ENCODE measurements at places on chromosomes 1 and 21. TPM values are rescaled to one million over a fixed set of nuclear protein-coding genes. Genes with fewer than 3 reads are reported as not detected.

The DLGAP3 gene
- 0.55 TPM for total RNA-seq

DNA sequence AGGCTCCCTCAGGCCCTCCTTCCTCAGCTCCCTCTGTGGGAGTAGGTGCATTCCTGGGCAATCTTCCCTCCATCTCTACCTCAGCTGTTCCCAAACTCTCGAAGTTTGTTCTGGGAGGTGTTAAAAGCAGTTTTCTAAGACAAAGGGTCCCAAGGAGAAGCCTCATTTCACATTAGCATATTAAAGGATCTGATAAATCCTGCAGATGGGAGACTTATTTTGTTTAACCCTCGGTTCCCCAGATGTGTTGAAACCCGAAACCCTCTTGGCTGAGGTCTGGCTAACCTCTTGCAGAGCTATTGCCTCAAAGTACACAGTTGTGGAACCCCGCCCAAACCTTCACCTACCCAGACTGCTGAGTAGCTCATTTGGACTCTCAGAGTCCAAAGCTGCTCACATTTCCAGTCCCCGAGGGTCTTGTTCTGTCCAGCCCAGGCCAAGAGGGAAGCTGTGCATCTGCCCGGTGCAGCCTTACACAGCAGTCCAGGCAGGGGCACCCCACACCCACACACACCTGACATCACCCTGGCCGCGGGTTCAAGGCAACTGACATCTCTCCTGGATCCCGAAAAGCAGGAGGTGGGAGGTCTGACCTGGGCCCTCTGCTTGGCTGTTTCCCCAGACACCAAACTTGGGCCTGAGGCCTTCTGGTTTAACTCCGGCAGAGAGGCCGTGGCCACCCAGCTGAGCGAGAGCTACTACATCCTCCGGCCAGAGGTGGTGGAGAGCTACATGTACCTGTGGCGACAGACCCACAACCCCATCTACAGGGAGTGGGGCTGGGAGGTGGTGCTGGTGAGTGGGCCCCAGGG lies 19.5 kb upstream of the SELENON start:
- no peak for DNase-seq

GRCh38 chr1:51392241-51392640 lies 61.9 kb upstream of the TTC39A start:
- no peak for DNase-seq

- no peak for DNase-seq
Observed at GRCh38 chr1:52665006-52665941, 32.3 kb downstream of the SHISAL2A start.

DNA sequence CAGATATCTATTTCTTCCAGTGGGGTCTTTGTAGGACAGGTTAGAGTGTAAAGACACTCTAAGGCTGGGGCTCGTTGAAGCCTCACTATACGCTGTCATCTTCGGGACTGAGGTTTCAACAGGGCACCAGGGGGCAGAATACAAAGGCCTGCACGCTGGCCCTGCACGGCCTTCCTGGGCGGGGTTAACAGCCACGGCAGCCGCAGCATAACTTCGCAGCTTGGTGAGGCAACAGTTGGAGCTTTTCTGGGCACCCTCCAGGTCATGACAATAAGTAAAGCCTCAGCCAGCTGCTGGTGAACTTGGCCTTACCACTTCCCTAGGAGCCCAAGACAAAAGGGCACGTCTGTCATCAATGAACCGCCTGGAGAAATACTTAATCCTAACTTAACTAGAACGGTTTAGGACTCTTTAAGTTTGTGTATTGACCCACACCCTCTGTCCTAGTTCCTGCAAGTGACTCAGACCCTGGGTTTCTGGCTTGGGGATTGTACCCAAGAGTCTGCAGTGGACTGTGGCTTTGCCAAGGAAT lies 2.3 kb upstream of the RUNX1 start:
- DNase-seq: peak; percentile 90

- DNase-seq: peak; percentile 72
Observed at GRCh38 chr21:16908077-16908476, 604.8 kb upstream of the CXADR start.

DNA sequence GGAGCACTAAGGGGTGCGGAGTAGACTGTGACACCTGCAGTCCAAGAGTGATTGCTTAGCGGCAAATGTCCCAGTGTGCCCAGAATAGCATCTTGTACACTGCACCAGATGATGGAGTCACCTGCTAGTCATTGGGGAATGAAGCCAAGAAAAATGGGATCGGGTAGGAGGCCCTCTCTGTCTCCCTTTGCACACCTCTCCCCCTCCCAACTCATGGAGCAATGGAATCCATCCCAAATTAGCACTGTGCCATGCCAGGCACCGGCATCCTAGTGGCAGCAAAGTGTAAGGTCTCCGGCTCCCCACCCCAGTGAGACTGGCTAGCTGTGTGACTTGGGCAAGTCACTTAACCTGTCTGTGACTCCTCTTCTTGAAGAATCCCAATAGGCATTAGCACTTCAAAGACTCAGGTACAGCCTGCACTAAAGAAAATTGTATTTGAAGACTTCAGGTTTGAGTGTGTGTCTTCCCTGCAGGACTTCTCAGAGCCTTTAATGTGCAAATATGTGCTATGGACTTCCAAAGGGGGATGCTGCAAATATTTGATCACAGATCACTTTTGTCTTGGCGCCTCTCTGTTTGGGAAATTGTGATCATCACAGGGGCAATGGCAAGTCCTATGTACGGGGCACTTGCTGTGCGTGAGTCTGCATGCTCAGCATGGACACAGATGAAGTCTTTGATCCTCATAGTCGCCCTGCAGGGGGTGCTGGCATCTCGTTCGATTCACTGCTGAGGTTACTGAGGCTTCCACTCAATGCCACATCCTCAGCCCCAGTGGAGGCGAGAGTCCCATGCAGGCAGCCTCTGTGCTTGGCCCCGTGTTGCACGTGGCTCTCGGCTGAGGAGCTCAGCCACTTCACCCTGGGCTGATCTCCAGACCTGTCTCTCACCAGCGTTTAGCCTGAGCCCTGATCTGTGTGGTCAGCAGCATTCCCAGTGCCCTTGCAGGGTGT lies 272.9 kb upstream of the C1orf174 start:
- peak; percentile 36 for DNase-seq

The SLC30A2 gene
- not detected for total RNA-seq

The FCGR2B gene
- 32.9 TPM for total RNA-seq

The AIM2 gene
- not detected for total RNA-seq

DNA sequence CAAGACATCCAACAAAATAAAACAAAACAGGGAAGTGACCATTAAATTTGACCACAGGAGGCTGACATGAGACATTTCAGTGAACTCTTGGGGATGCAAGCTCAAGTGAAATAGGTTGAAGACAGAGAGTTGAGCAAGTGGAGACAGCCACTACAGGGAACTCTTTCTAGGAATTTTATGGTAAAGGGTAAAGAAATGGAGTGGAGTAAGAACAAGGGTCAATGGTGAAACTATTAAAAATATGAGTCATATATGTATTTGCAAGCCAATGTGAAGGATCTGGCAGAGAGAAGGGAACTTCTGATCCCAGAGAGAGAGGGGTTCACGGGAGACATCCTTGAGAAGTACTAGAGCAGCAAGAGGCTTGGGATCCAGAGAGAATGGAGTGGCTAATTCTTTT lies 9.1 kb upstream of the TRABD2B start:
- no peak for DNase-seq

DNA sequence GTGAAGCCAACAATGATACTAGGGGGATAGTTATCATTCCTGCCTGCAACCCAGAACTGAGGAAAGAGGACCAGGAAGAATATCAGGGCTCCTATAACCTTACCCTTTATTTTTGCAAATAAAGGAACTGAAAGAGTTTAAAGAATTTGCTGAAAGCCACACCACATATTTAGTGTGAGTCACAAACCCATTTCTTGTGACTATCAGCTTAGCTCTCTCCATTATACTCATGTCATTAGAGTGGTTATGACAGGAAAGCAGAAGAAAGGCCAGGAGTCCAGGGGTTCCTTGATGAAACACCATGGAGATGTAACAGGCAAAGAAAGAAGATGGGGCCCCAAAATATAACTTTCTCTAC lies 141.1 kb upstream of the SAMSN1 start:
- no peak for DNase-seq

- no peak for DNase-seq
Observed at GRCh38 chr1:175839779-175840669, 96.6 kb upstream of the TNR start.

The GREM2 gene
- 9.4 TPM for total RNA-seq

The UQCRHL gene
- total RNA-seq: 2.2 TPM

DNA sequence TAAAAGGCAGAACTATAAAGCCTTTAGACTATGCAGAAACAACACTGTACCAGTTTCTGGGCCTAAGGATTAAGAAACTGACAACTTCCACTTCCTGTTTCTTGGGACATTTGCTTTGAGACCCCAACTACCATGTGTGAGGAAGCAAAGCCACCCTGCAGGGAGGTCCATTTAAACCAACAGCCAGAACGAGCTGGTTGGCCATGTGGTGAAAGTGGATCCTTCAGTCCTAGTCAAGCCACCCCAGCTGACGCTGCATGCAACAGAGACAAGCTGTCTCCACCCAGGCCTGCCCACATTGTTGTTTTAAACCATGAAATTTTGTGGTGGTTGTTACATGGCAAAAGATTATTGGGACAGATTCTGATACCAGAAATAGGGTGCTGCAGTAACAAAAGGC lies 31.8 kb upstream of the SLFNL1 start:
- DNase-seq: no peak

The KPRP gene
- not detected for total RNA-seq

The SPATA46 gene
- total RNA-seq: not detected

DNA sequence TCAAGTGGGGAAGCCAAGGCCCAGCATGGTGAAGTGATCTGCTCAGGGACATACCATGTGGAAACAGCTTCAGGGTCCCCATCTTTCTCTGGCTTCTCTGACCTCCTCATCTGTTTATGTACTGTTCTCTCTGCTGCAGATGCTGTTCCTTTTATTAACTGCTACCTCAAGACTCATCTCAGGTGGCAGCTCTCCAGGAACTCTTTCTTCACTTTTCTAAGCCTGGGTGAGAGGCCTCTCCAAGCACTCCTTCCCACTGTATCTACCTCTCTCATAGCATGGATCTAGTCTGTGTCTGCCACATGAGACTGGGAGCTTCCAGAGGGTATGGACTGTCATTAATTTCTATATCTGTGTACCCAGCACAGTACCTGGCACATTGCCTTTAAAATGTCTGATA lies 73.4 kb upstream of the PPM1J start:
- no peak for DNase-seq

DNA sequence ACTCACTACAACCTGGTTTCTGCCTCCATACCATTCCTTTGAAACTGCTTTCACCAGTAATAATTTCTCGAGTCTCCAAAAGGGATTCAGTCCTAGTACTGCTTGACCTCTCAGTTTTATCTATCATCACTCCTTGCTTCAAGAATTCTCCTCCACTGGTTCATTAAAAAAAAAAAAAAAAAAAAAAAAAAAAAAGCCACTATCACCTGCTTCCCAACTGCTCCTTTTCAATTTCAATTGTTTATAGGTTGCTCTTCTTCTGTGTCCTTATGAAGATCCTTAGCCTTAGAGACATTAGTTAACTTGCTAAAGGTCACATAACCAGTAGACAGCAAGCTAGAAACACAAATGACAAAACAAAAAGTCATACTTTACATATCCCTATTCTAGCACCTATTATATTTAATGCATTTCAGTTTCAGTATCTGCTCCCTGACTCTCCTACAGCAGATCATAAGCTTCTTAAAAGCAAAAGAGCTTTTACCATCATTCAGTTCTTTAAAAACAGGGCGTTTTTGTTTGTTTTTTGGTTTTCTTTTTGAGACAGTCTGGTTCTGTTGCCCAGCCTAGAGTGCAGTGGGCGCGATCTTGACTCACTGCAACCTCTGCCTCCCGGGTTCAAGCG lies 7.1 kb downstream of the NRDC start:
- DNase-seq: no peak

- no peak for DNase-seq
Observed at GRCh38 chr1:231190456-231190855, 28.6 kb downstream of the TRIM67 start.

The TENT5C gene
- total RNA-seq: 2.8 TPM

The CORT gene
- not detected for total RNA-seq

The ACADM gene
- 68.6 TPM for total RNA-seq

- peak; percentile 89 for DNase-seq
Observed at GRCh38 chr1:1630191-1630964, 1.6 kb upstream of the MMP23B start.

The TEKT2 gene
- total RNA-seq: not detected

DNA sequence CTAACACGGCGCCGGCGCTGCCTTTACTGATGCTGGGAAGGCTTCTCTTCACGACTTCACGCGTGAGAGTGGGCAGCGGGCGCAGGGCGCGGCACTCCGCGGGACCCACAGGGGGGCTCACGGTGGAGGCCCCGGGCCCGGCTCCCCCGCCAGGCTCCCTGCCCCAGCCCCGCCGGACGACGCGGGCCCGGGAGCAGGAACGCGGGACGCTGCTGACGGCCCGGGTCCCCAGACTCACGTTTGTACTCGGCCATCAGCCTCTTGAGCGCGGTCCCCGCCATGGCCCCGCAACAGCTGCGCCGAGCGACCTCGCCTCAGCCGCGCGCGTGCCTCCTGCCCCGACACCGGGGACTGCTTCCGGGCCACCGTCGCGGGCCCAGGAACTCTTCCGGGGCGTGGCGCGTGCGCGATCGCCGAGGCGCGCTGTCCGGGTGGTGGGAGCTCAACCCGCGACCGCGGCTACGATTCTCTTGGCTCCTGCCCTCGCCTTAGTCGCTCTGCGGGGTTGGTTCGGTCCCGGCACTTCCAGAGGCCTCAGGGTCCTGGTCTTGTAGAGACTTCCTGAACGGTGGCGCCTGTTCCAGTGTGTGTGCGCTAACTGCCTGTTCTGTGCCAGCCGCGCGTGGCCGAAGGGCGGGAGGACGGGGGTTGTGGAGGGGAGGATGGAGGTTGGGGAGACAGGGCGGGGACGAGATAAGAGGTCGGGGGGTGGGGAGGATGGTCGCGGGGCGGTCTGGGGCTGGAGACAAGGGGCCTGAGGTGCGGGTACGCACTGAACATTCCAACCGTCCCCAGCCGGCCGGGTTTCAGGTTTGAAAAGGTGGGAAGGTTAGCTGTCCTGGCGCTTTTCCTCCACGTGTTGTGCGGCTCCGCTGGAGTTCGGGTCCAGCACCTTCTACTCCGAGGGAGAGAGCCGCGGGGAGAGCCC lies at the start of gene UBE2G2:
Gene UBE2G2, minus strand, starts transcription at position 353 of the 928 bp plus-strand sequence. Its CDS starts 72 bp downstream, at position 281.
- peak; percentile 87 for DNase-seq

- no peak for DNase-seq
Observed at GRCh38 chr1:84803604-84804003, 89.4 kb downstream of the LPAR3 start.

GRCh38 chr1:63779338-63780211 lies 5.8 kb downstream of the ROR1 start:
- DNase-seq: no peak

The SYDE2 gene
- 54.3 TPM for total RNA-seq

The NDUFS2 gene
- 96.1 TPM for total RNA-seq

DNA sequence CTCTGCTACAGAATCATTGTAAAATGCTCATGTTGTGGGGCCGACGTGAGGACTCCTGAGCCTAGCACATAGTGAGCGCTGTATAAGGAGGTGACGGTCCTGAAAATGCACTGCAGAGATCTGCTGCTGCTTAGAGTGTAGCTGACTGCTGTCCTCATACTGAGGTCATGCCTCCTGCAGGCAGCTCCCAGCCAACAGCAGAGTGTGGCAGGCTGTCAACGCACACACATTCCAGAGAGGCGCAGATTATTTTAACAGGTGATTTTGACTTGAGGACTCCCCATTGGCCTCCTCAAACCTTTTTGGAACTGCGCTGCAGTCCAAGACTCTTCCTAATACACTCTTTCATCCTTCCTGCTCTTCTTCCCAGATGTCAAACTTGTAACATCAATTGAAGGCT lies 119.8 kb upstream of the KCNJ6 start:
- DNase-seq: no peak

- no peak for DNase-seq
Observed at GRCh38 chr1:95640746-95641145, 406.7 kb downstream of the RWDD3 start.

- DNase-seq: peak; percentile 70
Observed at GRCh38 chr1:12276225-12276624, 46.4 kb downstream of the VPS13D start.

- DNase-seq: no peak
Observed at GRCh38 chr21:36117286-36117741, 17.6 kb upstream of the CBR3 start.

Measured in sigmoid colon (tissue), 7 donors.